ENCODE measurements at places on chromosomes 4 and X. TPM values are rescaled to one million over a fixed set of nuclear protein-coding genes. Genes with fewer than 3 reads are reported as not detected.

The AIMP1 gene
- total RNA-seq: 53.6 TPM

The PRRG1 gene
- not detected for total RNA-seq

The DUX4 gene
- total RNA-seq: not detected

The ZCCHC18 gene
- 1.9 TPM for total RNA-seq

The CXCL8 gene
- 2.9 TPM for total RNA-seq

The ZNF518B gene
- 18.8 TPM for total RNA-seq

The ZXDA gene
- 4.6 TPM for total RNA-seq

The HERC5 gene
- total RNA-seq: 24.8 TPM

The PRDM5 gene
- total RNA-seq: 1.5 TPM

The LANCL3 gene
- 0.02 TPM for total RNA-seq

The TMEM129 gene
- total RNA-seq: 14.9 TPM

All from activated naive CD4-positive, alpha-beta T cell treated with anti-CD3 and anti-CD28 coated beads, Interleukin-2, amount 50 U/mL, for 72 hours (primary cell).